Liver (tissue), 10 donors: ENCODE measurements at places on chromosomes 3 and 15. TPM values are rescaled to one million over a fixed set of nuclear protein-coding genes. Genes with fewer than 3 reads are reported as not detected.

DNA sequence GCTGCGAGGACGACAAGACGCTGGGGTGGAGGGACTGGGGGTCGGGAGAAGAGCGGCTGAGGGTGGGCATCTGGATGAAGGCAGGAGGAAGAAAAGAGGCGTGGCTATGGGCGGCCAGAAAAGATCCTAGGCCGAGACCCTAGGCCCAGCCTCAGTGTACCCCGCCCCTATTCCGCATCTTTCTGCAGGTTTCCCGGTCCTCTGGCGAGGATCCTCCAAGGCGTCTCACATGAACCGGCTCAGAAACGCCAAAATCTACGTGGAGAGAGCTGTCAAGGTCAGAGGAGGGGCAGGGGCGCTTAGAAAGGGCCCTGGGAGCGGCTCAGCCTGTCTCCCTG, 340 bp downstream of the TTLL3 start:
- DNase-seq: no peak

The CCDC54 gene
- not detected for total RNA-seq

The EEFSEC gene
- total RNA-seq: 11.6 TPM

- no peak for DNase-seq
Observed at GRCh38 chr3:178785961-178786360, 249.7 kb downstream of the KCNMB2 start.

- DNase-seq: no peak
Observed at GRCh38 chr3:30311781-30312180, 294.6 kb upstream of the TGFBR2 start.

DNA sequence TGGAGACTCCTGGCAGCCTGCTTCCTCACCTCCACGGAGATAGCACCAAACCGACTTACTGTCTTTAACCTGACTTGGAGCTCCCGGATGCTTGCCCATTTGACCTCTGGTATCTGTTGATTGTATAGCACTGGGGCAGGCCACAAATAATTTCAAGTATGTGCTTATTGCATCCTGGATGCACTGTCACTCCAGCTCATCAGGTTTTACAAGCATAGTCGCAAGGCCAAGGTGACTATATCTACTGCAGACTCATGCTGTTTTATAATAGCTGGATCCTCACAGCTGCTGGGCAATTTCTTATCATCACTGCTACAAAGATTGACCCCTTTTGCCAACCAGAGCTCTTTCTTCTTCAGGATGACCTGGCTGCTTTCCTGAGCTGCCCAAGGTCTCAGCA, 45.6 kb downstream of the PEX5L start:
- DNase-seq: no peak
